ENCODE measurements at places on chromosomes 16 and 17. TPM values are rescaled to one million over a fixed set of nuclear protein-coding genes. Genes with fewer than 3 reads are reported as not detected.

FOXF1 gene
- total RNA-seq = 12.3 TPM

C17orf78 gene
- total RNA-seq = not detected

DNA sequence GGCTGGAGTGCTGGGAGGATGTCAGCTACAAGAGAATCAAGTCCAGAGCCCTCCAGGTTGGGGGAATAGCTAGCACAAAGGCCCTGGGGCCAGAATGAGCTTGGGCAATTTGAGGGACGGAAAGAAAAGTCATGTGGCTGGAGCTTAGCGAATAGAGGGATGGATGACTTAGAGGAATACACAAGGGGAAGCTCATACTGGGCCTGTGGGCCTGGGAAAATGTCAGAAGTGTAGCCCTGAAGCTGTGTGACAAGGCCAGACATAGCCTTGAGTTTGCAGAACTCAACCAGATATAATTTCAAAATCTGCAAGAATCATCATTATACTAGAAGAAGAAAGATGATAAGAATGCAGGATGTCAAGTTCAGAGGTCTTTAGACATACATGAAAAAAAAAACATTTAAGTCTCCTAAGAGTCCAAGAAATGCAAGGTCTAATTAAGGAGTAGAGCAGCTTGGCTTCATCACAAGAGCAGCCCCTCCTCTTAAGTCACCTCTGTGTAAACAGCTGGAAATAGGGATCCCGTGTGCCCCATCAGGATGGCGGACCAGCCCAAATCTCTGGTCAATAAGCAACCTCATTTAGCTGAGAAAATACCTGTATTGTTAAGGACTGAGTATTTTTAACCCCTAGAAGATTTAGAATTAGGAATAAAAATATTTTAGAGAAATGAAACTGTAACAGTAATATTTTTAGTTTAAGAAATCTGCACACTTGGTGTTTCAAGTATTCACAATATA lies 66.6 kb downstream of the ABCC12 start:
- DNase-seq = no peak

- no peak for DNase-seq
Observed at GRCh38 chr17:77374170-77374936, 233.6 kb downstream of the SEC14L1 start.

- DNase-seq = no peak
Observed at GRCh38 chr16:28503470-28504259, 3.0 kb downstream of the IL27 start.
